NCI-H1105 (cell line): ENCODE measurements at places on chromosomes 6 and 20.

DNA sequence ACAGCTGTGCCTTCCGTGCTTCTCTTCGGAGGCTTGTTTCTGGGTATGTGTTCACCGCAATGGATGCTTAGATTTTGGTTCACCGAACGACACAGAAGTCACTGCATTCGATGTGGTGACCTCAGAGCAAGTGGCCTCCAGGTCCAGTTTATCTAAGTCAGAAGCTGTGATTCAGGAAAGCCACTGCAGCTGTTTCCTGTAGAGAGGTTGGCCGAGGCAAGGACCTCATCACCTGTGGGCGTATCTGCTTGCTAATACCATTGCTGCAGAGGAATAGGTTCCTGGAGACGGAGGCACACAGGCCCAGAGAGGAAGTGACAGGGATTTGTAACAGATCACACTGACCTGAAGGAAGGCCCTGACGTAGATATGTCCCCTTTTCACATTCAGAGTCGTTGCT, 82.7 kb downstream of the FARS2 start:
- DNase-seq, result no peak

DNA sequence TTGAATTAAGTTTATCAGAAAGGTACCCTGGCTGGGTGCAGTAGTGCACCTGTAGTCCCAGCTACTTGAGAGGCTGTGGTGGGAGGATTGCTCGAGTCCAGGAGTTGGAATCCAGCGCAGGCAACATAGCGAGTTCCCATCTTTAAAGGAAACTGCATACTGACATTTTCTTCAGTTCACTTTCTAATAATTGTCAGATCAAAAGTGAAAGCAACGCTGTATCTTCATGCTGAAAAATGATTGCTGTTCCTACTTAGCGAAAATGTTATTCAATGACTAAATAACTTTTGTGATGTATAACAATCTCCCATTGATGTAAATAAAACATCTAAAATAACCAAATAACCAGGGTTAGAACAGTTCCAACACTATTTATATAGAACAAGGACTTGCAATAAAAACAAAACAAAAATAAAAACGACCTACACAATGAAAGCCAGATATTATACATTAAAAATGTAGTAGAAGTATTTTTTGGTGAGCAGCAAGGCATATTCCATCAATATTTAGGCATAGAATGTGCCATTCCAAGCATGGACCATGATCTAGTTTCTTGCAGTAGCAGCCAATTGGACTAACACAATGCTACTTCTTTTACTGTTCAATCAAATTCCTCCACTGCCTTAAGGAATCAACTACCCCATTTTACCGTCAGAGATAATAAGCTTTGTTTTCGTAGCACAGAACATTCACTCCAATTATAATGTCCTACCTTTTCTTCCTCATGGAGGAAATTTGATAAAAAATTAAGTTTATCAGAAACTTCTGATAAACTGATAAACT, 1.5 kb downstream of the LATS1 start:
- DNase-seq, result no peak

- no peak for DNase-seq
Measured at GRCh38 chr6:37373822-37374471, 20.2 kb downstream of the RNF8 start.

DNA sequence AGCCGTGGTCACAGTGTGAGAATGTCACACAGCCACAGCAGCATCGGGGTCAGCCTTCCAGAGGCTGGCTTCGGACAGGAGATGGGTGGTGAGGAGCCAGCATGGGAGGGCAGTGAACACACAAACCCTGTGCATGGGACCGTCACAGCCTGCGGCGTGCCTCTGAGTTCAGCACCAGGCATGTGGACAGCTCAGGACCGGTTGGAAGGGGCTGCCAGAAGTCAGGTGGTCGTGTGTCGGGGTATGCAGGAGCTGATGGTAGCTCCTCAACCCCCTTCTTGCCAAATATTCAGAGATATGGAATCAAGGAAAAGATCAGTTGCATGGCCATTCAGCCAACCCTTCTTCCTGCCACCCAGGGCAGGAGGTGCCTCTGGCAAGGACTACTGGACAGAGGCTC, 28.2 kb downstream of the MYT1 start:
- DNase-seq, result no peak

GRCh38 chr6:148525453-148525852, 182.8 kb downstream of the SASH1 start:
- no peak for DNase-seq

- DNase-seq, result peak; percentile 43
Measured at GRCh38 chr6:85498596-85499258, 48.8 kb downstream of the NT5E start.

GRCh38 chr6:122184401-122184827, 215.0 kb upstream of the HSF2 start:
- DNase-seq, result peak; percentile 8

DNA sequence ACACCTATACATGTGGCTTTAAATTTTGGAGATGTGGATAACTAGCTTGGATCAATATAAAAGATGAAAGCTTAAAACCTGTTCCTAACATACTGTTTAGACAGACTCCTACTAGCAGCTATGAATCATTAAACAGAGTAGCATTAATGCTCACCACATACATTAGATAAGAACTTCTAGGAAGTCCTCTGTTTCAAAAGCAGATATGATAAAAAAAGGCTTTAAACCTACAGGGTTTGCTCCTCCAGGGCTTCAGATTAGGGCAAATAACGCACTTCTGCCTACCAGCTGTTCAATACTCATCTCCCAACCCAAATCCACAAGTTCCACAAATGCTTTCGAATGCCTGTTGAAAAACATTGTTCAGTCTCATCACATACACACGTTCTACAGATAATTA, 1.5 kb downstream of the REPS1 start:
- DNase-seq, result no peak

GRCh38 chr6:138618168-138618567, 118.9 kb upstream of the NHSL1 start:
- DNase-seq, result no peak

DNA sequence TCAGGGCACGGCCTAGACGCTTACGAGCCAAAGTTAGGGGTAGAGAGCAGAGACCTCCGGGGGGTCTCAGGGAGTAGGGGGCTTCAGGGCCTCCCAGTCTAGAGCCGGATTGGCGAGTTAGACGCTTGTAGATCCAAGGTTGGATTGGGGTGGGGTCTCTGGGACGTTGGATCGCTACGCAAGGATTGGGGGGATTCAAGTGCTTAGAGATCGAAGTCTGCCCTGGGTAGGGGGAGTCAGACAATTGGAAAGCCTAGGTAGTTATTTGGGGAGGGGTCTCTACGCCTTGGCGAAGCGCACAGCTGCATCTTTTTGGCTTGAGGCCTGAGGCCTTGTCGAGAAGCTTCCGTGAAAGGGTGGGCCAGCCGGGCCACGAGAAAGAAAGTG, 469 bp downstream of the STX16 start:
- peak; percentile 53 for DNase-seq

GRCh38 chr6:104679971-104680370, 179.7 kb downstream of the HACE1 start:
- no peak for DNase-seq

- no peak for DNase-seq
Measured at GRCh38 chr6:166237617-166238016, 70.0 kb upstream of the TBXT start.

- DNase-seq, result no peak
Measured at GRCh38 chr6:105452924-105453756, 50.3 kb upstream of the PREP start.

GRCh38 chr20:8711501-8711900, 357.4 kb upstream of the PLCB4 start:
- no peak for DNase-seq

DNA sequence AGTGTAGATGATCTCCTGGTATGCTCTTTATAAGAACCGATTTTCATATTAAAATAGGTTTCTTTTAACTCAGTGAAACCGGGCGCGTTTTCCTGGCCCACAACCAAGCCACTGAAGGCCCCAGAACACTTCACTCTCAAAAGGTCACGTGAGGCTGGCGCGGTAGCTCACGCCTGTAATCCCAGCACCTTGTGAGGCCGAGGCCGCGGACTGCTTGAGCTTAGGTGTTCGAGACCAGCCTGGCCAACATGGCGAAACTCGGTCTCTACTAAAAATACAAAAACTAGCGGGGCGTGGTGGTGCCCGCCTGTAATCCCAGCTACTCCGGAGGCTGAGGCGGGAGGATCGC, 402 bp upstream of the TAF8 start:
- no peak for DNase-seq

DNA sequence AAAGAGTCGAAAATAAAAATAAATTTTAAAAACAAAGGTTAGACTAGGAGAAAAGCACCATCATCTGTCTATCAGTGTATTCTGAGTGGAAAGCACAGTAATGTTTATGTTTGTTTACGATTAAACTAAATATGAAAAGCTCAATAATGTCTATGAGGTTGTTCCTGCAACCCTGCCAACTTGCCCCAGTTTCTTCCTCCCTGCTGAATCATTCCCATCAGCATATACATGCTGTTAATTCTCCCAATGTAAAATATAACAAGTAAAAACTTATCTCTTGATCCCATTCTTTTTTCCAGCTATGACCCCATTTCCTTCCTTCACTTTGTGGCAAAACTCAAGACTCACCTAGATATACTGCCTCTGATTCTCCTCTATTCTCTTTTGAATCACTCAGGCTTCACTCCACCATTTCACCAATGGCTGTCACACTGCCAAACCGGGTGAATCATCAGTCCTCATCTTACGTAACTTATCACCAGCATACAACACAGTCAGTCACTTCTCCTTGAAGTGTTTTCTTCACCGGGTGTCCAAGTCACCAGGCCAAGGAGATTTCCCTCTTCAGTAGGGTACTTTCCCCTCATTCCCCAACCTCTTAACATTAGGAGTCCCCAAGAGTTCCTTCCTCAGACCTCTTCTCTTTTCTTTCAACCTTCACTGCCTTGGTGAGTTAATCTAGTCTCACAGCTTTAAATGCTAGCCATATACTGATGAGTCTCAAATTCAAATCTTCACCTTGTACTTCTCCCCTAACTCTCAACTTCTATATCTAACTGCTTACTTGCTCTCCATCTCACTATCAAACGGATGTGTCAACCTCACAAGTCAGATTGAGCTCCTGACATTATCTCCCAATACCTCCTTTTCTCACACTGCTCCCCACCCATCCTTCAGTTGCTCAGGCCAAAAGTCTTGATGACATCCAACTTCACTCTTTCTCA, 6.2 kb downstream of the TMEM242 start:
- DNase-seq, result no peak

GRCh38 chr20:36499723-36500501, 41.4 kb upstream of the MYL9 start:
- DNase-seq, result no peak

GRCh38 chr20:47549671-47550070, 48.0 kb downstream of the NCOA3 start:
- DNase-seq, result no peak

DNA sequence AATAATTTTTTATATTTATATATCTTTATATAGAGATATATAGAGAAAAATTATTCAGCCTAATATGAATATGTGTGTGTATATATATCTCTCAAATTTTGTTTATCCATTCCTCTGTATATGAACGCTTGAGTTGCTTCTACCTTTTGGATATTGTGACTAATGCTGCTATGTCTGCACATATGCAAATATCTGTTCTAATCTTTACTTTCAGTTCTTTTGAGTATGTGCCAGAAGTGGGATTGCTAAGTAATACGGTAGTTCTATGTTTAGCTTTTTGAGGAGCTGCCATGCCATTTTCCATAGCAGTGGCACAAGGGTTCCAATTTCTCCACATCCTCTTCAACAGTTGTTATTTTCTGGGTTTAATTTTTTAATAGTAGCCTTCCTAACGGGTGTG, 72.8 kb upstream of the CEP85L start:
- DNase-seq, result no peak

- no peak for DNase-seq
Measured at GRCh38 chr6:148851683-148852556, 105.1 kb downstream of the UST start.

GRCh38 chr6:165686596-165687365, 23.7 kb upstream of the PDE10A start:
- no peak for DNase-seq

GRCh38 chr6:26322645-26323482, 42.1 kb upstream of the BTN3A2 start:
- no peak for DNase-seq

DNA sequence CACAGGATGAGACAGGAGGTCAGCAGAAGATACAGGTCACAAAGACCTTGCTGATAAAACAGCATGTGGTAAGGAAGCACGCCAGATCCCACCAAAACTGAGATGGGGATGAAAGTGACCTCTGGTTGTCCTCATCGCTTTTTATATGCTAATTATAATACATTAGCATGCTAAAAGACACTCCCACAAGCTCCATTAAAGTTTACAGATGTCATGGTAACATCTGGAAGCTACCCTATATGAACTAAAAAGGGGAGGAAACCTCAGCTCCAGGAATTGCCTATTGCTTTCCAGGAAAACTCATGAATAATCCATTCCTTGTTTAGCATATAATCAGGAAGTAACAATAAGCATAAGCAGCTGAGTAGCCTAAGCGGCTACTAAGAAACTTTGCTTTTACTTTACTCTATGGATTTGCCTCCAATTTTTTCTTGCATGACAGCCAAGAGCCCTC, 8.4 kb upstream of the RIN2 start:
- DNase-seq, result no peak

GRCh38 chr6:156884306-156884705, 107.1 kb downstream of the ARID1B start:
- no peak for DNase-seq

GRCh38 chr20:13355941-13356486, 134.9 kb downstream of the ISM1 start:
- no peak for DNase-seq

GRCh38 chr6:18035330-18035854, 48.0 kb upstream of the KIF13A start:
- no peak for DNase-seq
